CD4-positive, alpha-beta T cell (primary cell): ENCODE measurements at places on chromosomes 5 and 9. TPM values are rescaled to one million over a fixed set of nuclear protein-coding genes. Genes with fewer than 3 reads are reported as not detected.
A peak's percentile ranks its signal among the peaks of the same experiment; 100 is the strongest.

DNA sequence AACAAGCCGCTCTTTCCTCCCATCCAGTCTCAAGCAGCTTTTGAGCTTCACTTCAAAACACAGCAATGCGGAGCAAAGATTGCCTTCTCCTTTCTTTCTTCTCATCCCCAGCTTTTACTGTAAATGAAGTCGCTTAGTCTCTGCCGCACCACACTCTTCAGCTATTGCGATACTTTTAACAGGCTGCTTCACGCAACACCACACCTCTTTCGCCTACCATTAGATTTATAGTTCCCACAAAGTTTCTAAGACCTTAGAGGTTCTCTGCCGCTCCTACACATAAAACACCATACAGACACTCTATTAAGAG, 711 bp downstream of the PGGT1B start:
- no peak for DNase-seq
- no peak overlapping the region for H3K27ac ChIP-seq
- peak overlapping the region; percentile 76 for H3K4me3 ChIP-seq
- H3K4me1 ChIP-seq, result peaks cover 14% of the 10 kb centered on the region

DNA sequence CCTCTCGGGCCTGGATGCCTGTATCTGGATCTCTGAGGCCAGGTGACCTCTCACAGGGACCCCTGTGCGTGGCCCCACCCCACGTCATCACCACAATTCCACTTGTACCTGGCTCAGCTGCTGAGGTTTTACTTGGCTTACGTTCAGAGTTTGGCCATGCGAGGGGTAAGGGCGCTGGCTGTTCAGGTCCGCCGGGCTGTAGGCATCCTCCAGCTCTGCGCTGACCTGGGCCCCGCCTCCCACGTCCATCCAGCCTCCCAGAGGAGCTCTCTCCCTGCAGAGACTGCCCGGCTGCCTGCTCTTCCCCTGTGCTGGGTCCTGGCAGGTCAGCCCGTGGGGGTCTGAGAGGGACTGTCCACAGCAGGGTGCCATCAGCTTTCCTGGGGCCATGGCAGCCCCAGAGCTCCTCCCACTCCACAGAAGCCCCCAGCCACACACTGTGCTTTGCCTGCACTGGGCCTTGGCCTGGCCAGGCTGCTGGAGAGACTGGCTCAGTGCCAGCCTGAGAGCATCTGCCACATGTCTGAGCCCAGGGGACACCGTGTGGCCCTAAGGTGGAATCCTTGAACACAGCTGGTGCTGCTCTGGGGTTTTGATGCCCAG, 43.6 kb downstream of the SLC6A3 start:
- H3K4me3 ChIP-seq, result no peak overlapping the region
- no peak overlapping the region for H3K27ac ChIP-seq
- no peak for DNase-seq
- no peaks in the 10 kb centered on the region for H3K4me1 ChIP-seq
- no peaks in the 10 kb centered on the region for H3K27me3 ChIP-seq
- no peaks in the 10 kb centered on the region for H3K36me3 ChIP-seq

The PCYOX1L gene
- 24.8 TPM for total RNA-seq

The SLC12A2 gene
- 13.7 TPM for total RNA-seq
